Stromal cell of bone marrow (primary cell): ENCODE measurements at places on chromosomes 7 and 10.

- no peak for DNase-seq
These were observed 1.8 kb downstream of the CPXM2 start for GRCh38 chr10:123889821-123890220.

GRCh38 chr7:151937286-151937685 is 19.0 kb upstream of the GALNTL5 start:
- DNase-seq = no peak

DNA sequence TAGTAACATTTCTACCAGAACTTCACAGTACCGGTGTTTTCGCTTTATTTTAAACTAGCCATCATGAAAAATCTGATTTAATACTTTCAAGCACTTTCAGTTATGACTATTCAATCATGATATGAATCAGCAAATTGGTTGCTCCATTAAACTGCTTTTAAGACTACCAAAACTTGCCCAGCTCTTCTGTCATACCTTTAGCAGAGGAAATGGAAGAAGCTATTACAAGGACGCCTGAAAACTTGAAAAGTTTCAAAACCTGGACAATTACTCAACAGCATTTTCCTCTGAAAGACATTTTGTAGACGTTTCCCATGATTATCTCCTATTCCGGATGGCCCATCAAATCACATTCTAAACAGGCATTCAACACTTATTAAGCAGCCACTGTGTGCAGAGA is 2.0 kb downstream of the JAZF1 start:
- no peak for DNase-seq

GRCh38 chr7:25669961-25670841 is 441.9 kb upstream of the NPVF start:
- no peak for DNase-seq

- no peak for DNase-seq
These were observed 93.8 kb downstream of the CUX1 start for GRCh38 chr7:101910991-101911799.

- DNase-seq = no peak
These were observed 574.6 kb downstream of the GALNT17 start for GRCh38 chr7:71706597-71706975.

DNA sequence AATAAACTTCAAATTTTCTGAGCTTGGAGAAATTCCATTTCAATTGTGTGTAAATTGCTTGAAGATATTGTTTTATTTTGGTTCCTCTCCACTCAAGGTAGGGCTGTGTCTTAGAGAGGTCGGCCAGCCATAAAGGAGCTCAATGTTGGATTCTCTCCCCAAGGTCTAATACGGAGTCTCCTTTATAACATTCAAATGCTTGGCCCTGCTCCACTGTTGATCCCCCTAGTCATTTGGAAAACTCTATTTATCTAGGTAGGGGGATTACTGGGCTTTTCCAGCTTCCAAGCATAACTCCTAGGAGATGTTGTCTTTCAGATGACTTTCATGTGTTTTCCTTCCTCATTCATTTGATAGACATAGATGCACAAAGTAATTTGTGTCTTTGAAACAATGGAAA is 170.9 kb downstream of the LRMDA start:
- DNase-seq = no peak

DNA sequence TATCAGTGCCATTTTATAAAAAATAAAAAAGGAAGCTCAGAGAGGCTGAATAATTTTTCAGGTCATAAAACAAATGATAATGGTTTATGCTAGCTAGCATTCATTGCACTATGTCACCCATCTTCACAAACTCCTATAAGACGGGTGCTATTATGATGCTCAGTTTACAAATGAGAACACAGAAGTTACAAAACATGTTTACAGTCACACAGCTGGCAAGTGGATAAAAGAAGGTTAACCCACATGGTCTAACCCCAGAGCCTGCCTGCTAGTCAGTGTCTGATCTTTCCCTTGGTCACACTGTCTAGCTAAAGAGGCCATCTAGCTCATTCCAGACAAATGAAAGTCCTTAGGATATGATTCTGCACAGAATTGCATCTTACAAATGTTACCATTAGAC is 39.4 kb downstream of the SLC16A9 start:
- no peak for DNase-seq

DNA sequence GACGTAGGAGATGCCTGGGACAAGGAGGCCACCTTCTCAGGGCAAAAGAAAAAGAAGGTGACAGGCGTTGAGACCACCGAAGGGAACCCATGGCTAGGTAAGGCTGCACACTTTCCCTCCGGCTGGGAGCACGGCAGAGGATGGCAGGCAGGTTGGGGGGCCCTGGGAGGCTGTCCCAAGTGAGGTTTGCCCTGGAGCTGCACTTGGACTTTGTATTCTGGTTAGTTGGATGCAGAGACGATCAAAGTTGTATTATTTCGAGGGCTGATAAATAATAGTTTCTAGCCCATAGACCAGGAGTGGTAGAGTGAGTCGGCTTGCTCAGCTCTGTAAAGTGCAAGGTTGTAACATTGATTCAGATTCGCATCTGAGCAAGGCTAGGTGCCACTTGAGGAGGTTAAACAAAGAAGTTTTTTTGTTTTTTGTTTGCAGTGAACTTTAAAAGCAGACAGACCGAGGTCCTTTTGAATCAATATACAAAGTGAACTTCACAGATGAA is 608 bp downstream of the ENTPD7 start:
- DNase-seq = no peak

- no peak for DNase-seq
These were observed 415.4 kb downstream of the PLXNA4 start for GRCh38 chr7:132160611-132161532.

GRCh38 chr7:136555933-136556332 is 312.5 kb upstream of the CHRM2 start:
- DNase-seq = no peak

- no peak for DNase-seq
These were observed 9.0 kb downstream of the IQCE start for GRCh38 chr7:2567679-2568278.
